ENCODE measurements at places on chromosomes 1 and 21.
A peak's percentile ranks its signal among the peaks of the same experiment; 100 is the strongest.

DNA sequence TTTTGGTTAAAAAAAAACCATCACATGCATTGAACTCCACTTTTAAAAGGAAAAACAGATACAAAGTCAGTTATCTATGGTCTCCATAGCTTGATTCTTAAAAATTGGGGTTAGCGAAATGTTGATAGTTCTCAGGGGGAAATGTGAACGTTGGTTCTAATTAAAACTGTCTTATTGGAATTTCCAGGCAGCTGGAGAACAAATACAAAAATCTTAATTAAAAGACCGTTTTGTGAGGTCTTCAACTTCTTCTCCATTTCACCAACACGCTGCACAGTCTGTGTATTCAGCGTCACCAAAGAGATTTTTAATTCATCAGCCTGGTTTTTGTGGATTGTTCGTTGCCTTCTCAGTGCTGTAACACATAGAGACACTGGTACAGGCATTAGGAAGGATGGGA, 99.3 kb upstream of the COA6 start:
- DNase-seq, result no peak
- no peak overlapping the region for H3K27ac ChIP-seq
- H3K27me3 ChIP-seq, result no peaks in the 10 kb centered on the region

- H3K27me3 ChIP-seq, result no peaks in the 10 kb centered on the region
- H3K4me3 ChIP-seq, result no peak overlapping the region
- DNase-seq, result no peak
- no peak overlapping the region for H3K27ac ChIP-seq
- H3K4me1 ChIP-seq, result no peaks in the 10 kb centered on the region
These were observed 313.9 kb downstream of the BARHL2 start for GRCh38 chr1:90402893-90403849.

- H3K36me3 ChIP-seq, result no peaks in the 10 kb centered on the region
- H3K27ac ChIP-seq, result no peak overlapping the region
- H3K4me3 ChIP-seq, result no peak overlapping the region
- H3K27me3 ChIP-seq, result no peaks in the 10 kb centered on the region
- H3K4me1 ChIP-seq, result no peaks in the 10 kb centered on the region
- no peak for DNase-seq
These were observed 44.1 kb upstream of the ZSWIM5 start for GRCh38 chr1:45250544-45250943.

DNA sequence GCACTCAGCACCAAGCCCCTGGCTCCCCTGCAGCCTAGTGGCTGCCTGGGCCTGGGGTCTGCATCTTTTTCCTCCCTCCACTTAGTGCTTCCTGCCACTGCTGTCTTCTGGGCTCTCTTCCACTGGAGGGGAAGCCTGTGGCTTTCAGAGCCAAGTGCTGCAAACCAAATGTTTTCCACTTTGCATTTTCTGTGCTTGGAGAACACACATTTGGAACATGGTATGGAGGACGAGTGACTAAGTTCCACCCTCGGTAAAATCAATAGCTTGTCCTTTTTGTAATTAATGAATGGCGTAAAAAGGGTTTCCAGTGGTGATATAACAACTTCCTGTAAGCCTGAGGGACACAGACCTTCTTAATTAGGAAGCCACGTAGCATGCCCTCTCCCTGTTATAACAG, 10.1 kb upstream of the GPR153 start:
- no peaks in the 10 kb centered on the region for H3K4me1 ChIP-seq
- no peaks in the 10 kb centered on the region for H3K36me3 ChIP-seq
- H3K27ac ChIP-seq, result peak overlapping the region; percentile 74
- H3K27me3 ChIP-seq, result no peaks in the 10 kb centered on the region

DNA sequence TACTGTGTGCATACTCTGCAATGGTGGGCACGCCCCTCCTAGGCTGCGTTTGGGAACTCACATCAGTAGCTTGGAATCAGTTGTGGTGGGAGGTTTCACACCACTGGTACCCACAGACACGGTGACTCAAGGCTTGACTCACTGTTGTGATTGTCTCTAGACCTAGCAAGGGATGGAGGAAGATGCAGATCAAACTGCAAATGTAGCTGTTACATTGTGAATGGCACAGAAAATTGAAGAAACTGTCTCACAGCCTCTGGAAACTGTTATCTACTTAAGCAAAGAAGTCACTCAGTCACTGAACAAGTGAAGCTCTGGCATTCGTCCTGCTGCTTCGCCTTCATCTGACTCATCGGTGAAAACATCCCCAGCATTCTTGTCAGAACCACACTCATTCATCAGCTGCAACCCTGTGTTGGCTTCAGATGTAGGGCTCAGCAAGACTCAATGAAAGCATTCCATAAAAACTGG, 59.5 kb downstream of the POFUT2 start:
- H3K27me3 ChIP-seq, result no peaks in the 10 kb centered on the region
- no peak for DNase-seq
- H3K36me3 ChIP-seq, result no peaks in the 10 kb centered on the region
- no peaks in the 10 kb centered on the region for H3K4me1 ChIP-seq

- H3K4me1 ChIP-seq, result no peaks in the 10 kb centered on the region
- no peak overlapping the region for H3K27ac ChIP-seq
- no peak for DNase-seq
- no peak overlapping the region for H3K4me3 ChIP-seq
- no peaks in the 10 kb centered on the region for H3K27me3 ChIP-seq
These were observed 1699.6 kb downstream of the KCNT2 start for GRCh38 chr1:194908643-194909042.

DNA sequence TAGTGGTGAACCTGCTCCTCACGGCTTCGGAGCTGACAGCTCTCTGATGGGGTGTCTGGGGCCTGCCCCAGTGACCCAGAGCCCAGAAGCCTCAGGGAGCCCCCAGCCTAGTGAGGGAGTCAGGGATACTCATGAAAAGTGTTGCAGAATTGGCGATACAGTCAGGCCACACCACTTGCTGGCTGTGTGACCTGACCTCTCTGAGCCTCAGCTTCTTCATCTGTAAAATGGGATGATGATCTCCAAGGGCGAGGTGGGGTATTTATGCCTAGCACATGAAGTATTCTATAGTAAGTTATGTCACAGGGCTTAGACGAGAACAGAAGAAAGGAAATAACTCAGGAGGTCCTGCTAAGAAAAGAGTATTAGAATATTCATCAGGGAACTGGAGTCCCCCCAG, 1.6 kb downstream of the TMEM51 start:
- H3K4me3 ChIP-seq, result no peak overlapping the region
- H3K27ac ChIP-seq, result peak overlapping the region; percentile 26
- no peaks in the 10 kb centered on the region for H3K36me3 ChIP-seq
- H3K4me1 ChIP-seq, result peaks cover 5% of the 10 kb centered on the region

GRCh38 chr1:199279872-199280645, 641.2 kb downstream of the PTPRC start:
- H3K4me1 ChIP-seq, result no peaks in the 10 kb centered on the region
- no peak overlapping the region for H3K4me3 ChIP-seq
- no peaks in the 10 kb centered on the region for H3K27me3 ChIP-seq
- DNase-seq, result no peak
- no peak overlapping the region for H3K27ac ChIP-seq

DNA sequence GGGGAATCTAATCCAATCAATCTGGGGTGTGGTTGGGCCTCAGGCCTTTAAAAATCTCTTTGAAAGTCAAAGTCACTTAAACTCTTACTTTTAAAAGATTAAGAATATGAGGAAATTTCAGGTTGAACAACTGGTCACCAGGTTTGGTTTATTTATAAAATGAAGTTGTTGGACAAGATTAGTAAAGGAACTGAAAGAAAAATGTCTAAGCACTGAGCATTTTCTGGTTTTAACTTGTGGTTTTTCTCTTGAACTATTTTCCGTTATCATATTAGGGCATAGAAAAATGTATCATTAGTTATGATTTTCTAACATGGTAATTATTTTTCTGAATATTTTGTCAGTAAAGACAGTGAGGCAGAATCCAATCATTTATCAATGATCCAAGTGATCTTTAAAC, 49.6 kb downstream of the RGS2 start:
- no peaks in the 10 kb centered on the region for H3K4me1 ChIP-seq
- DNase-seq, result no peak
- H3K27me3 ChIP-seq, result no peaks in the 10 kb centered on the region
- no peaks in the 10 kb centered on the region for H3K36me3 ChIP-seq
- H3K4me3 ChIP-seq, result no peak overlapping the region

DNA sequence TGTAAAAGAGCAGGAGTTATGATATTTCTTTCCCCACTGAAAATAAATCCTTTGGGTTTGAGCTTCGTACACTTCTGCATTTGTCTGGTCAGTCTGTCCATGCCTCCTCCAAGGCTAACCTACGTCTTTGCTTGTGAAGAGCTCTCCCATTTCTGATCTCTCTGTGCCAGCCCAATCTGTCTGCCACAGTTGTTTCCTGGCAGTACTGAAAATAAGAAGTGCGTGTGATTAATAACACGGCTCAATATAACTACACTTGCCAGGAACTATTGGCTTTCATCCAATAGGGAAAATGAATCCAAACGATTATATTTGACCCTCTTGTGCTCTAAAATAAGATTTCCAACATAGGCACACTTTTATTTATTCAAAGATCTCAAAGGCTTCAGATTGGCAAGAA, 19.2 kb upstream of the COL24A1 start:
- H3K27me3 ChIP-seq, result no peaks in the 10 kb centered on the region
- H3K36me3 ChIP-seq, result no peaks in the 10 kb centered on the region
- no peak overlapping the region for H3K4me3 ChIP-seq
- no peak for DNase-seq
- H3K27ac ChIP-seq, result no peak overlapping the region

DNA sequence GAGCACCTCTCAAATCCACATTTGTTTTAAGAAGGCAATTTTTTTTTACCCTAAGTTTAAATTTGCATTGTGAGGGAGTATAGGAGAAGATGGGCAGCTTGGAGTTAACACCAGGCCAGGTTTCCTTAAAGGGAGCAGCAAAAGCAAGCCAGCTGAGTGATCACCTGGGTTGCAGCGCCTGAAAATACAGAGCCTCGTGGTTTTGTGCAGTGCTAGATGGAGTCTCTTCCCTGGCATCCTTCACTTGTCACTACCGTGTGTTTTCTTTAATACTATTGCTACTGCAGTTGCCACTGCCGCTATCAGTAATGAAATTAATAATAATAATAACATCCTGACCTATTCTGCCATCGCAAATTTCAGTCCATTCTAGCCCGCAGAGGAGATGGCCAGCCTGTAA, 35.2 kb upstream of the VAV3 start:
- no peaks in the 10 kb centered on the region for H3K4me1 ChIP-seq
- no peak for DNase-seq
- no peaks in the 10 kb centered on the region for H3K36me3 ChIP-seq
- H3K4me3 ChIP-seq, result no peak overlapping the region
- H3K27me3 ChIP-seq, result no peaks in the 10 kb centered on the region

- no peaks in the 10 kb centered on the region for H3K36me3 ChIP-seq
- no peaks in the 10 kb centered on the region for H3K27me3 ChIP-seq
- H3K4me1 ChIP-seq, result no peaks in the 10 kb centered on the region
- no peak for DNase-seq
- H3K27ac ChIP-seq, result no peak overlapping the region
These were observed 317.2 kb downstream of the LTN1 start for GRCh38 chr21:28675331-28676041.

DNA sequence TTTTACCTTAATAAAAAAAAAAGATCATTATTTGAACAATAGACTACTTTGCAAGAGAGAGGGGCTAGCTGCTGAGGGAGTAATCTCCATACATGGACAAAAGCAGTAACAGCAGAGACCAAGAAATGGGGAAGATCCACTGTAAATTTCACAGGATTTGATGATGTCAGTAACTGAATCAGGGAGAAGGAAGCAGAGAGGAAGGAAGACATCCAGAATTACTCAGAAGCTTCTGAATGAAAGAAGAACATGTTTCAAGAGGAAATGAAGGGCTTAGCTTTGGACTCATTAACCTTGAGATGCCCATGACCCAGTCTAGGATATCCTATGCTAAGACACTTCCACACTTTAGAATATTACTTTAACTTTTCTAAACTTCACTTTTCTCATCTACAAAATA, 60.4 kb downstream of the SLC44A5 start:
- H3K27me3 ChIP-seq, result no peaks in the 10 kb centered on the region
- no peak for DNase-seq
- no peaks in the 10 kb centered on the region for H3K4me1 ChIP-seq
- H3K36me3 ChIP-seq, result no peaks in the 10 kb centered on the region
- no peak overlapping the region for H3K4me3 ChIP-seq

DNA sequence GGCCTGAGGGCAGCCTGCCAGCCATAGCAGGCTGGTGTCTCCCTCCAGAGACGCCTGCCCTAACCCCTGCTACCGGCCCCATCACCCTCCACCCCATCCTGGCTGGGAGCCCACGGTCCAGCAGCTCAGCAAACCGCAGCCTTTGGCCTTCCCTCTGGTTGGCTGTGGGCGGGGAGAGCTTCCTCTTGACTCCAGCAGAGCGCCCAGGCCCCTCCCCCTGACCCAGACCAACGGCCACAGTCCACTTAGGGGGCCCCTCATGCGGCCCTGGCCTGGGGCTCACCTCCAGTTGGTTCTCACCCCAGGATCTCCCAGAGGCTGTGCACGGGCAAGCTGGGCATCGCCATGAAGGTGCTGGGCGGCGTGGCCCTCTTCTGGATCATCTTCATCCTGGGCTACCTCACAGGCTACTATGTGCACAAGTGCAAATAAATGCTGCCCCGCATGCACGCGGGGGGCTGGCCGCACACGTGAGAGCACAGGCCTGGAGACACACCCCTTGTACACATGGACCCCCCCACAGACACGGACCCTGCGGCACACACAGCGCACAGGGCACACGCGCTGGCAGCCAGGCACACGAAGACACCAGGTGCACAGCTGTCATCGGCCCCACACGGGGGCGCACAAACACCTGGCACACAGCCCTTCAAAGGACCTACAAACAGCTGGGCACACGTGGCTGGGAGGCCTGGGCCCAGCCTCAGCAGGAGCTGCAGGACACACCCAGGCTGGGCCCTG, 3.1 kb downstream of the SMIM1 start:
- H3K27me3 ChIP-seq, result no peaks in the 10 kb centered on the region
- H3K4me1 ChIP-seq, result peaks cover 52% of the 10 kb centered on the region
- no peak overlapping the region for H3K4me3 ChIP-seq
- peaks cover 16% of the 10 kb centered on the region for H3K36me3 ChIP-seq
- H3K27ac ChIP-seq, result peak overlapping the region; percentile 22
- no peak for DNase-seq

- H3K4me1 ChIP-seq, result no peaks in the 10 kb centered on the region
- H3K27ac ChIP-seq, result no peak overlapping the region
- DNase-seq, result no peak
These were observed 162.5 kb upstream of the B3GALT2 start for GRCh38 chr1:193348769-193349535.

DNA sequence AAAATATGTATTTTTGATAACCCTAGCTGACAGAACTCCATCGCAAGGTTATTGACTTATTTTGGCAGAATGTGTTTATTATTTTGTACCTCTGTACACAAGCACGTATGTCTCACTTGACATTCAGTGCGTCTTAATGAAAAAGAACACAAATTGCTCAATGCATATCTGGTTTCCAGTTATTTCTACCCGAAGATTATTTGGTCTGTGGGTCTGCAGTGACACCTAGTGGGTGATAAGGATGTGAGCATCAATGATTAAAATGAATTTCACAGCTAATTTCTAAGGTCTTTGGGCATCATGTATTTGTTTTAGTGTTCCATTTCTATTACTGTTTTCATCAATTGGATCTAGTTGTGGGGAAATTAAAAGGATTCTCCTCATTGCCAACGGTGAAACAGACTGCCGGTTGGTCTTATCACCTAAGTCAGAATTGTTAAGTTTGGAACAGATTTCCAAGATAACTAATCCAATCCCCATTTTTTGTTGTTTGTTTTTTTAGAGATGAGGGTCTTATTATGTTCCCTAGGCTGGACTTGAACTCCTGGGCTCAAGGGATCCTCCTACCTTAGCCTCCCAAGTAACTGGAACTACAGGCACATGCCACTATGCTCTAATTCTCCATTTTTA, 13.9 kb downstream of the DDX20 start:
- no peaks in the 10 kb centered on the region for H3K4me1 ChIP-seq
- no peak overlapping the region for H3K4me3 ChIP-seq
- H3K27ac ChIP-seq, result no peak overlapping the region
- H3K36me3 ChIP-seq, result peaks cover 30% of the 10 kb centered on the region
- no peaks in the 10 kb centered on the region for H3K27me3 ChIP-seq
